ENCODE measurements at places on chromosomes 3 and 15.

- DNase-seq, result no peak
Observed at GRCh38 chr3:144142151-144142840, 170.7 kb downstream of the DIPK2A start.

GRCh38 chr3:126850370-126851085 lies 132.4 kb upstream of the PLXNA1 start:
- no peak for DNase-seq

DNA sequence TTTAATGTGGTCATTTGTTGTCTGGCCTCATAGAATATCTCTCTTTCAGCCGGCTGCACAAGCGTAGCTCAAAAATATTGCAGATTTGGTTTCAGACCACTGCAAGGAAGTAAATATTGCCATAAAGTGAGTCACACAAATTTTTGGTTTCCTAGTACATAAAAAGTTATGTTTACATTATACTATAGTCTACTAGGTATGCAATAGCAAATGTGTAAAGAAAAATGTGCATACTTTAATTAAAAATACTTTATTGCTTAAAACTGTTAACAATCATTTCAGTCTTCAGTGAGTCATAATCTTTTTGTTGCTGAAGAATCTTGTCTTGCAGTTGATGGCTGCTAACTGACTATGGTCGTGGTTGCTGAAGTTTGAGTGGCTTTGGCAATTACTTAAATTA lies 425.1 kb upstream of the ROBO1 start:
- DNase-seq, result no peak

DNA sequence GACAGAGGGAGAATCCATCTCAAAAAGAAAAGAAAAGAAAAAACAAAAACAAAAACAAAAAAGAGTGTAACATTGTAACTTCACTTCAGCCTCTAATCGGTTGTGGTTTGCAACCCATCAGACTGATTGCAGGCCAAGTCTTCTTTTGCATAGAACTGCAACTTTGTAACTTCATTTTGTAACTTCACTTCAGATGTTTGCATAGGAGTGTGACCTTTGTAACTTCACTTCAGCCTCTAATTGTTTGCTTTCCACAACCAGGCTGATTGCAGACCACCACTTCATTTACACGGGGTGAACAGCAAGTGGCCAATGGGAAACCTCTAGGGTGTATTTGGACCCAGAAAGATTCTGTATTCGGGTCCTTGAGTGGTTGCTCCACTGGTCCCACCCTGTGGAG lies 79.1 kb upstream of the CHMP2B start:
- DNase-seq, result no peak

GRCh38 chr3:8490079-8490552 lies 11.5 kb upstream of the LMCD1 start:
- no peak for DNase-seq

DNA sequence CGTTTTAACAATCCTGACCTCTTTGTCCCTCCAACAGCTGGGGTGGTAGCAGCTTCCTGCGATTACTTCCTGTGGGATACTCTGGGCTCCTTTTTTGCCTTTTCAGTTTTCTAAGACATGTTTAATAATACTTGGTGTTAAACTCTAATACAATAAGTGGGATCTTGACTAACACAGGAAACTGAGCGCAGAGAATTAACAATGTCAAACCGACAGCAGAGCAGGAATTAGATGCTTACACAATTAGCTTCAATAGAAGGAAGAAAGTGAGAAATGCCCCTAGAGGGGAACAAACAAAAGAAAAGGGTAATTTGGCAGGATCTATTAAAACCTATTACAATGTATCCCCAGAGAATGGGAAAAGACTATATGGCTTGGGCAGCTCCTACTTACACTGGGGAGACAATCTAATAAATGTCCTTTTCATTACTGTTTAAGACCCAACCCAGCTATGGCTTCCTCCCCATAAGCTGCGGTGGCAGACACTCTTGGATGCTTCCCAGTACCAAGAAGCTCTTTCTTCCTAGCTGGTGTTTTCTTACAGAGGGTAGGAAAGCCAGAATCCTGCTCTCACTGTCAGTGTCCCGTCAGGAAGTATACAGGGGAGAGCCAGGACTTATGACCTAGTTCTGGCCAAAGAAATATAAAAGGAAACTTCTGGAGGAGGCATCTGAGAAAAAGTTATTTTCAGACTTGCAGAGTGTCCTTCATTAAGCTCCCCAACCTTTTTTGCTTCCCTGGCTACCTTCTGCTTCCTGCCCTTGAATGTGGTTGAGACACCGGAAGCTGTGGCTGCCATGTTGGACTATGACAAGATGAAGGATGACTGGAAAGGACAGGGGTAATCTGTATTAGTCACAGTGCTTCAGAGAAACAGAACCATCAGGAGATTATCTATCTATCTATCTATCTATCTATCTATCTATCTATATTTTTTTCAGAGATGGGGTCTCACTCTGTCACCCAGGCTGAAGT lies 194.1 kb upstream of the KBTBD8 start:
- DNase-seq, result no peak

GRCh38 chr15:47523681-47524475 lies 193.4 kb upstream of the SEMA6D start:
- DNase-seq, result no peak

DNA sequence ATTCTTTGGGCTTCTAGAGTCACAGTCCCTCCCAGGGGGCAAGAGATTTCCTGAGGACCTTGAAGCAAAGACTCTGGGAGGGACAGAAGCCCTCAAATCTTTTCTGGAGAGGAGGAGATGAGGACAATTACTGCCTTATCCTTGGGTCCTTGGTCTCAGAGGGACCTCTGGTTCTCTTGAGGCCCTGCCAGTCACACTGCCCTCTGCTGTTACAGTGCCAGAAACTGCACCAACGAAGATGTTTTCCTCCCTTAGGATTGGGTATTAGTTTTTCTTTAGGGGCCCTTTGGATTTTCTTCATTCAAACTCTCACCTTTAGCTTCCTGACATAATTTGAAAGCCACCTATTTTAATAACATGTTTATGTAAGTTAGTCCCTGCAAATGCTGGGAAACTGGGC lies 58.2 kb upstream of the SCN5A start:
- no peak for DNase-seq

DNA sequence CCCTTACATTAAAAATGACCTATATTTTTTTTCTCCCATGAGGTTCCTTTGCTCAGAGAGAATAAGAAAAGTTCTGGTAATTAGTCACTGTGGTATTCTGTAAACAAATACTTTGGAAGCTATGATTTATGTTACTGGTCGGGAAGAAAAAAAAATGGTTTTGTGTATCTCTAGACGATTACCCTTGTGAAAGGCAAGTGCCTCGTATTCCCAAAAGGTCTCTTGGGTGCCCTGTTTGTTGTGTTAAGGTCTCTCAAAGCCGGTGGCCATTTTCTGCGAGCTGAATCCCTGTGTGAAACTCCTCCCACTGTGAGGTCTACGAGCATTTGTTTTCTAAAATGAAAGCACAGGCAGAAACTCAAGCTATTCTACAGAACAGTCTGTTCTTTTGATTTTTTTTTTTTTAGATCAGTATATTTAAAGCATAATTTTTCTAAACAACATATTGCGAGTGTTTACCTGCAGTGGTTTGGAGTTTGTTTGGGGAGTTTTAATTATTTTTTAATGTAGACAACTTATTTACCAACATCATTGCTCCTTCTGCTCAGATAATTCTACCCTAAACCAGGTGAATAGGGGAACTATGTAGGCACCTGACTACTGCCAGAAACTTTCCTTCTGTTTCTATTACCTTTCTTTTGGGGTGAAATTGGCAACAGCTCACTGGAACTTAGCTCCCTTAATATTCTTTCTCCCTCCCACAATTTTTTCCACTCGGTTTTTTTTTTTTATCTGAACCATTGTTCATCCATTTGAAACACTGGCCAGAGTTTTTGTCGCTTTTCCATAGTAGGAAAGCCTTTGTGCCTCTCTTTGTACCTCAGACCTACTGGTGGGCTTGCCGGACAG lies 44.0 kb downstream of the ZBTB38 start:
- DNase-seq, result no peak

DNA sequence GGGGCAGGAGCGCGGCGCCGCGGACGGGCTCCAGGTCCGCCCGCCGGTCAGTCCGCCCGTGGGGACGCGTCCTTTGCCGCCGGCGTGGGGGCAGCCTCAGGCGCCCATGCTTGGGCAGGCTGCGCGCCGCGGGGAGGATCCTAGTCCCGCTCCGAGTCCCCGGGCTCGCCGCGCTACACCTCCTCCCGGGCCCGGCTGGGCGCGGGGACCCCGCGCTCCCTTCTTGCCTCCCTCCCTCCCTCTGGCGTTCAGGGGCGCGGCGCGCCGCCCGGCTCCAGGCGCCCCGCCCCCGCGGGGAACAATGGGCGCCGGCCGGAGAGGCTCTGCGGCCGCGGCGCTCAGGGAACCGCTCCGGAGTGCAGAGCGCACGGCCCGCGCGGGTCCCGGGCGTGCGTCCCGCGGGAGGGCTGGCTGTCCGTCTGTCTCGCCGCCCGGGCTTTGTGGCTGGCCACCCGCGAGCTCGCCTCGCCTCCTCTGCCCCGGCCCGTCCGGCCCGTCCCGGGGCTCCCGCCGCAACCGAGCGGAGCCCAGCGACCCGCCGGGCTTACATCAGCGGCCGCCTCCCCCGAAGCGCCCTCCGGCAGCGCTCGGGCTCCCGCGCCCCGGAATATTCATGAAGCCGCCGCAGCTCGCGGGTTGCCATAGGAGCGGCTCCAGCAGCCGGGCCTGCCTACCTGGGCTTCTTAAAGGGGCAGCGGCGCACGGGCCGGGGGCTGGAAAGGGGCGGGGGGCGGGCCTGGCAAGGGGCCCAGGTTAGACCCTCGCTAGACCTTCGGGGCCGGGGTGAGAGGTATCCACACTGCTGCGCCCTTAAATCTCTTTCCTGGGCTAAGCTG lies at the start of gene HCN4:
Gene HCN4, minus strand, starts transcription at position 658 of the 836 bp plus-strand sequence. CDS start 688 bp downstream, outside the sequence.
- DNase-seq, result no peak

DNA sequence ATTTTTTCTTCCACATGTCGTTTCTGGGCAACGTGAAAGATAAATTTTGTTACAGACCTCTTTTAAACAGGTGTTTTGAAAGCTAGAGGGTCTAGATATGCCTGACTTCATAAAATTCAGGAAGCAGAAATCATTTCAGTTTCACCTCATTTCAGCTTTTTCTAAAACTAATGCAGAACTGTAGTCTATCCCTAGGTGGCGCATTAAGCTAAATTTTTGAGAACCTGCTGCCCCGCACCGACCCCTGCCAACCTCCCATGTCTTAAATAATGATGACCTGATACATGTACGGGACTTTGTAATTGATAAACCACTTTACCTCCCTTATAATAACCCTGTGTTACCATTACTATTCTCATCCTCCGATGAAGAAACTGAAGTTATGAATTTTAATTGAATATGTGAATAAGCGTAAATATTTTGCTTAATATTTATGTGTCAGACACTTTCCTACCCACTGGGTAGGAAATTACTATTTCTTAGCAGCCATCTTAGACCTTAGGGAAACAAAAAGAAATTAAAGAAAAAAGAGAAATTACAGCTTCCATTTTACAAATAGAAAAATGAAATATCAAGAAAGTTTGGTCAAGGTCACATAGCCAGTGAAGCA lies 78.7 kb upstream of the GCNT3 start:
- no peak for DNase-seq

DNA sequence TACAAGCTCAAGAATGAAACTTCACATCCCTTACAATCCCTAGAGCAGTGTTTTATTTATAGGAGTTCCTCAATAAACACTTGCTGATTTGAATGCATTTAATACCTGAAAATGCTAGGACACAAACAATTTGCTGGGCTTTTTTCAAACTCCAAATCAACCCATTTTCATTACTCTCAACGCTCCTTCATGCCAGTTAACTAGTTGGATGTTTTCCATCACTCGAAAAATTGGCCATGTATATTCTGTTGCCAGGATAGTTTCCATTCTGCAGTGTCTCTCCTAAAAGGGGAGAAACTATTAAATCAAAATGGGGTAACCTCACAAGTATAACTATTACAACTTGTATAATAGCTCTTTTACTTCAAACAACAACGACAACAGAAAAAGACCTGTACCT lies 1.2 kb downstream of the GBE1 start:
- no peak for DNase-seq

- DNase-seq, result no peak
Observed at GRCh38 chr15:71215126-71215894, 100.0 kb downstream of the THSD4 start.

GRCh38 chr3:181493423-181493822 lies 218.3 kb upstream of the SOX2 start:
- no peak for DNase-seq

- no peak for DNase-seq
Observed at GRCh38 chr3:117898722-117899522, 1135.7 kb downstream of the IGSF11 start.

DNA sequence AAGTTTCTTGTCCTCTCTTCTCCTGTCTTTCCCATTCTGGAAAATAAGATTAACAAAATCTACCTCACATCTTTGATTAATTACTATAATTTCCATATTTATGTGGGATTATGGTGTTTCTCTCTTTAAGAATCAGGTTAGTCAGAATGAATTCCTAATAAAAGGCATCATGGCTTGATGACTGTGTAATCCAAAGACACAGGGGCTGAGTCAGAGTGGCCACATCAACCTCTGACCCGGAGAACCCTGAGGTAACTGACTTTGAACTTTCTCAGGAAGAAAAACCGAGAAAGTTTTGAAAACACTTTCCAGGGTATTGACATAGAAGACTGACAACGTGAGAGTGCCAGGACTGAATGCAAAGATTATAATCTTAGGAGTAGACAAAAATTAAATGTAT lies 170.3 kb upstream of the MCTP2 start:
- DNase-seq, result no peak

- no peak for DNase-seq
Observed at GRCh38 chr3:183261151-183261724, 8.2 kb downstream of the B3GNT5 start.

- DNase-seq, result no peak
Observed at GRCh38 chr3:138398791-138399575, 35.4 kb upstream of the ESYT3 start.

- DNase-seq, result no peak
Observed at GRCh38 chr3:148319960-148320359, 377.7 kb upstream of the AGTR1 start.

DNA sequence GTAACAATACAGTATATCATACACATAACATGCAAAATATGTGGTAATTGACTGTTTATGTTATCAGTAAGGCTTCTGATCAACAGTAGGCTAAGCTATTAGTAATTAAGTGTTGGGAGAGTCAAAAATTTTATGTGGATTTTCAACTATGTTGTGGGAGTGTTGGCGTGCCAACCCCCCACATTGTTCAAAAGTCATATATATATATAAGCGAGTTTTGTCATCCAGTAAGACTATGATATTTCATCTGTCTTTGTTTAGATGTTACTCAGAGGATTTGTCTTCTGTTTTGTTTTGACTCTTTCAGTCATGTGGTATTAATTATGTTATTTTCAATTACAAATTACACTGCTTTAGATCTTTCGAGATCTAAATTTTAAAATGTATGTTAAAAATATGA lies 51.0 kb upstream of the RAP2B start:
- DNase-seq, result no peak

DNA sequence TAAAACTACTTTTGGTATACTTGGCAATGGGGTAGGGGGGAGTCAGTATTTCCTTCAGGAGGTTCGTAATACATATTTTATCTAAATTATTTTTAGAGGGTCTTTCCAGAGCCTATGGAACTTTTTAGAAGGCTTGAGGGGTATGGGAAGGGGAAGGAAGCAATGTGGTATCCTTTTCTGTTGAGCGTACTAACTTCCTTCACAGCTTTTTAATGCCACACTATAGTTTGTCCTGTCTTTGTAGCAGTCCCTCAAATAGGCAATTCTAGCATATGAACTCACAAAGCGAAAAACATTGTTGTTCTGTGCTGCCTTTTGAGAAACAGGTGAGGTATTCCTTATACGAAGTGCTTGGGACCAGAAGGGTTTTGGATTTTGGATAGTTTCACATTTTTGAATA lies 22.3 kb upstream of the P2RY13 start:
- no peak for DNase-seq

Measured in T follicular helper cell (primary cell).